ENCODE measurements at places on chromosomes 1 and 21. TPM values are rescaled to one million over a fixed set of nuclear protein-coding genes. Genes with fewer than 3 reads are reported as not detected.

S100A1 gene
- total RNA-seq = 2.9 TPM

KCNH1 gene
- total RNA-seq = not detected

DNA sequence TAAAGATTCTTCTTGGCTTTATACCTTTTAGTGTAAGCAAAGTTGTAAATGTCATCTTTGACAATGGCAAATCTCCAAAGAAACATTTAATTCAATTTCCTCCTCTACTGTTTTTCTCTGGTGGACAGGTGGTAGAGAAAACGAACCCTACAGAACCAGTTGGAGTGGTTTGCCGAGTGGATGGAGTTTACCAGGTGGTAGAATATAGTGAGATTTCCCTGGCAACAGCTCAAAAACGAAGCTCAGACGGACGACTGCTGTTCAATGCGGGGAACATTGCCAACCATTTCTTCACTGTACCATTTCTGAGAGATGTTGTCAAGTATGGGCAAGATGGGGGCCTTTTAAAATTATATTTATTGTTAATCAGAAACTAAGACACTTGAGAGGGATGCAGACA lies 25.8 kb downstream of the UAP1 start:
- no peak for DNase-seq

GRCh38 chr1:221801251-221801661 lies 59.4 kb upstream of the DUSP10 start:
- no peak for DNase-seq

DNA sequence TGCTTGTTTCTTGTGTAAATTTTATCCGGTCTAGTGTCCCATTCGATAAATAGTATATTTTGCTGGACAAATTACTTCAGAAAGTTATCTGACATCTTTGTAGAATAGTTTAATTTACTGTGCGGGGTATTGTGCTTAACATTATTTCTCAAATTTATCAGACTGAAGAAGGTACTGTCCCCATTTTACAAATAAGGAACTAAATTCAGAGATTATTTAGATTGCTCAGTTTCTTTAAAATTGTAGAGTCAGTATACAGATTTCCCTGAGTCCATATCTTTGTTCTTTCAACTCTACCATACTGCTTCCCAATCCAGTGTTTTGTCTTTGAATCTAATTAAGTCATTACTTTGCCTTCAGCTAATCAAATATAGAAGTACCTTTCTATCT lies 6.4 kb downstream of the ATP5PB start:
- no peak for DNase-seq

GRCh38 chr21:28627691-28628090 lies 365.0 kb downstream of the LTN1 start:
- DNase-seq = no peak
